ENCODE measurements at places on chromosomes 13 and 19.

GRCh38 chr13:58979851-58980250, 1183.9 kb downstream of the DIAPH3 start:
- no peak for DNase-seq

DNA sequence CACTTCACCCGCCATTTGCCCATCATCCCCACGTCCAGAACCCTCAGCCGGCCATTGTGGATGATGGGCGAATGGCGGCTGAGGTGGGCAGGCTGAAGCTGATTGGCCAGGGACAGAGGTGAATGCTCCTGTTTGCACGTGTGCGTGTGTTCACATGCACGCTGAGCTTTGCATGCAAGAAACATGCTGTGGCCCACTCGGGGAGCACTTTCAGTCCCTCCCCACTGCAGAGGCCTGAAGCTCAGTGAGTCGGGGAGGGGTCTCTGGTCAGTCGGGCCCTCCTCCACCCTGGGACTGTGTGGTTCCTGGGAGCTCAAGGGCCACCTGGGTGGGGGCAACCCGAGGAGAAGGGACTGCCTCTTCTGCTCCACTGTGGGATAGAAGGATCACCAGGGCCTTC, 24.9 kb downstream of the CEBPA start:
- DNase-seq: no peak

GRCh38 chr19:3533033-3533432, 5.9 kb upstream of the TEKTIP1 start:
- DNase-seq: no peak

- no peak for DNase-seq
Measured at GRCh38 chr13:97502181-97502580, 68.2 kb downstream of the RAP2A start.

GRCh38 chr19:57720878-57721277, 6.5 kb downstream of the ZNF671 start:
- DNase-seq: no peak

DNA sequence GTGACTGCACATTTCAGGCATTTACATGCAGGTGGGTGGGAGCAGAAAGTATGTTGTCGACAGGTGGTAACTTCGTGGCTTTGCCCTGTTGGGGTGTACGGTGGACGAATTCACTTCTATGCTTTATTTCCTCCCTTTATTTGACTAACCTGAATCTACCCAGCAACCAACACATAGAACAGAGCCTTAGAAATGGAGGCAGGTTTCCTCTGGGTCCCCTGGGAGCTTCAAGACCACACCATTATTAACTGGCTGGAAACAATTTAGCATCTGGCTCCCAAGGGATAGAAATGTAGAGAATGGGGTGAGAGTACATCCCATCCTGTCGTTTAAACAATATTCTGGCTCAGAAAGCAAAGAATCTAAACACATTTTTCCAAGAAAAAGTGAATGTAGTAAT, 244.4 kb downstream of the DLEU7 start:
- no peak for DNase-seq

DNA sequence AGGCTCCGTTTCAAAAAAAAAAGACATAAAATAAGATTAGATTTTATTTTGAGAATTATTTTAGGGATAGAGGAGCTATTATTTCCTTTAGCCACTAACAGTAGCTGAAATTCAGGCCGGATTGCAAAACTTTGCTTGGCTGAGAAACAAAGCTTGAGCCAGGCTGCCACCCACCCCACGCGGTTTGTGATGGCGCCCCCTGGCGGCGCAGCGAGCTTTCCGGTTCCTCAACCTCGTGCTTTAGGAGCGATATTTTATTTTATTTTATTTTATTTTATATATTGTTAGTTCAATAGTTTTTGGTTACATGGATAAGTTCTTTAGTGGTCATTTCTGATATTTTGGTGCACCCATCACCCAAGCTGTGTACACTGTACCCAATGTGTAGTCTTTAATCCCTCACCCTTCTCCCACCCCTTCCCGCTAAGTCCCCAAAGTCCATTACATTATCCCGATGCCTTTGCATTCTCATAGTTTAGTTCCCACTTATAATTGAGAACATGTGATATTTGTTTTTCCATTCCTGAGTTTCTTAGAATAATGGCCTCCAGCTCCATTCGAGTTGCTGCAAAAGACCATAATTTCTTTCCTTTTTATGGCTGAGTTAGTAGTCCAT, 19.8 kb upstream of the CEACAM4 start:
- DNase-seq: no peak

GRCh38 chr19:18223860-18224524, 2.2 kb downstream of the PDE4C start:
- no peak for DNase-seq

- DNase-seq: peak; percentile 45
Measured at GRCh38 chr19:53868091-53868891, 608 bp downstream of the MYADM start.

GRCh38 chr13:67967031-67967430, 736.9 kb upstream of the PCDH9 start:
- DNase-seq: no peak

GRCh38 chr13:90230311-90230710, 1117.2 kb upstream of the MIR17HG start:
- no peak for DNase-seq

- no peak for DNase-seq
Measured at GRCh38 chr19:7930765-7931164, 4.8 kb upstream of the CTXN1 start.

- no peak for DNase-seq
Measured at GRCh38 chr13:80862456-80862855, 521.5 kb upstream of the SPRY2 start.

DNA sequence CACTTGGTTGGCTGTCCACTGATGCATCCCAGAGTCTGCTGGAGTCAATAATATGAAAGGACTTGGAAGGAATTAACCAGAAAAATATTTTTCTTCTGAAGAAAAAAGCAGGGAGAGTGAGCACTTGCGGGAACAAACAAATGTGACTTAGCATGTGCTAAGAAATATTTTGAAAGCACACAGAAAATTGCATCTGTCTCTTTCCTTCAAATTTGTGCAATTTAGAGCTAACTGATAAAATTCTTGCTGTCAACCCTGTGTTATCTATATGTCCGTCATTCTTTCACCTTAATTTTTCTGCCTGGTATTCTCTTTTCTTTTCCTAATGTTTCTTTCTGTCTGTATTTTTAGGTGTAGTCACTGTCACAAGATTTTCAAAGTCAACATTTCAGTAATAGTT, 852.6 kb downstream of the PCDH9 start:
- no peak for DNase-seq

GRCh38 chr13:41307884-41308640, 3.0 kb upstream of the NAA16 start:
- no peak for DNase-seq

DNA sequence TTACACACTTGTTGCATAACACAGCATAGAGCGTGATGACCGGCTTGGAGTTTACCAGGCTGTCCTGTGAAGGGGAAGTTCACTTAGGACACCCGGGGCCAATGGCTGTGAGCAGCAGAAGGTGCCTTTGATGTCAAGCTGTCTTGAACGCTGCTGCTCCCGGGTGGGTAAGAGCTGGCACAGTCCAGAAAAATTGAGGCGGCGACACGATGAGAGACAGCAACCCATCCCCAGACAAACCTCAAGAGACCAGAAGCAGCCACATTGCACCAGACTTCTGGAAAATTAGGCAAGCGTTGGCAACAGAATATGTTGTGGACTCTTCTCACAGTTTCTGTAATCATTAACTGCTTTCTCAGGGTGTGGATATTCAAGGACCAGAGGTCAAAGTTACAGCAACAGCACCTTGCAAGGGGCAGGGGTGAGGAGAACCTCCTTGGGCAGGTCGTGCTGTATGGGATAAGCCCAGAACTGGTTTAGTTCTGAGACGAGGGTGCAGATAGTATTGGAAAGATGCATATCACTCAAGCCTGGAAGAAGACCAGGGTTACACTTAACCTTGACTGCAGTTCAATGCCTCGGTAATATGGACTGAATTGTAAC, 10.1 kb downstream of the NFILZ start:
- DNase-seq: no peak

GRCh38 chr19:19657397-19657783, 6.1 kb downstream of the ATP13A1 start:
- peak; percentile 52 for DNase-seq

DNA sequence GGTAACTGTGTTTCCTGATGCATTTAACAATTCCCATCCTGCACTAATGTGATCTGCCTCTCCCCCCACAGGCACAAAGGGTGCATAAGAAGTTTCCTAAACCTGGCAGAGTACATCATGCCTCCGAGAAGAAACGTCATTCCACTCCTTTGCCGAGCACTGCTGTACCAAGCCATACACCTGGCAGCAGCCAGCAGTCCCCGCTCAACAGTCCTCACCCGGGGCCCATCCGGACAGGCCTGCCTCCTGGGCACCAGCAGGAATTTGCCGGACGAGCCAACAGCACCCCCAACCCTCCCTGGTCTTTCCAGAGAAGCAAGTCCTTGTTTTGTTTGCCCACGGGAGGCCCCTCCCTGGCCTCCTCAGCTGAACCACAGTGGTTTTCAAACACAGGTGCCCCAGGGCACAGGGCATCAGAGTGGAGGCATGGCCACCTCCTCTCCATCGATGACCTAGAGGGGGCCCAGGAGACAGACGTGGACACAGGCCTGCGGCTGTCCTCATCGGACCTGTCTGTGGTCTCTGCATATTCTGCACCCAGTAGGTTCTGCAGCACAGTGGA, 58.3 kb downstream of the FAM124A start:
- no peak for DNase-seq

- no peak for DNase-seq
Measured at GRCh38 chr13:34161931-34162543, 344.1 kb downstream of the RFC3 start.

DNA sequence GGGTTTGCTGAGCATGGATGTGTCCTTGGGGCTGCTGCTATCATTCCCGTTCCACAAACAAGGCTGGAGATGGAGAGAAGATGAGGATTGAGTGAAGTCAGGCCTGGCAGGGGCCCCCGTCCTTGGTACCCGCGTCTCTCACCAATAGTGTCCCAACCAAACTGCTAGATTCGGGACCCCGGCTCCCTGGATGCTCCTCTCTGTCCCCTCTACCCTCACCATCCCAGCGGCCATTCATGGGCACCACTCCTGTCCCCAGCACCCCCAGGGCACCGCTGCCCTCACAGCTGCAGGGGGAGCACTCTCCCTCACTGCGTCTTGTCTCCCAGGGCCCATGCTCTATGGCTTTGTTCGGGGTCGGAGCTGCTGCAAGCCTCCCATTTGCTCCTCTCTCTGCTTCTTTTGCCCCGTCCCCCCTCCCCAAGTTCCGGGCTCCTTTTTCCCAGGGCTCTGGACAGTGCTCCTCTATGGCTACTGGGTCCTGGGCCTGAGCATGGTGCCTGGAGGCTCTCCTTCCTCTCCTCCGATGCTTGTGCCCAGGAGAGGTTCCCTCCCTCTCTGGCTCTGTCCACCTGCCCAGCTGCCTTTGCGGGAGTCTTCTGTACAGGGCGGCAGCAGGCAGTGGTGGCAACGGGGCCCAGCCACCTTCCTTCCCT, 219.5 kb downstream of the TEX29 start:
- DNase-seq: no peak

DNA sequence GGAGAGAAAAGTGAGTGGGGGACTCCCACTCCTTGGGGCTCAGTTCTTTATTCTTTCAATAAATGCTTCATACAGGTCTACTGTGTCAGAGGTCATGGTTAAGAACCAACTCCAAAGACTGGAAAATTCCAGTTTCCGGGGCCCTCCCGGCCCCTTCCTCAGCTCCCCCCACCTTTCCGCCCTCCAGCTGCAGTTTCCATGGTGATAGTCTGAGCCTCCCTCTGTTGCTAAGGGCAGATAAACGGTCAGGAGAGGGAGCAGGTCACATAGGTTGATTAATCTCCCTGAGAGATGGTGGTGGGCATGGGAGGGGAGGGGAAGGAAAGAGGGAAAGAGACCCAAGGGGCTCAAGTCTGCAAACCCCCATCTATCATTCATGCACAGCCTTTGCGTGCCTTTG, 131.5 kb upstream of the USP29 start:
- no peak for DNase-seq

Measured in D721Med (cell line).